Myocyte (in vitro differentiated cells): ENCODE measurements at places on chromosomes 7 and 10.
A peak's percentile ranks its signal among the peaks of the same experiment; 100 is the strongest.

- DNase-seq, result no peak
These were observed 68.1 kb upstream of the SFMBT2 start for GRCh38 chr10:7478727-7479457.

DNA sequence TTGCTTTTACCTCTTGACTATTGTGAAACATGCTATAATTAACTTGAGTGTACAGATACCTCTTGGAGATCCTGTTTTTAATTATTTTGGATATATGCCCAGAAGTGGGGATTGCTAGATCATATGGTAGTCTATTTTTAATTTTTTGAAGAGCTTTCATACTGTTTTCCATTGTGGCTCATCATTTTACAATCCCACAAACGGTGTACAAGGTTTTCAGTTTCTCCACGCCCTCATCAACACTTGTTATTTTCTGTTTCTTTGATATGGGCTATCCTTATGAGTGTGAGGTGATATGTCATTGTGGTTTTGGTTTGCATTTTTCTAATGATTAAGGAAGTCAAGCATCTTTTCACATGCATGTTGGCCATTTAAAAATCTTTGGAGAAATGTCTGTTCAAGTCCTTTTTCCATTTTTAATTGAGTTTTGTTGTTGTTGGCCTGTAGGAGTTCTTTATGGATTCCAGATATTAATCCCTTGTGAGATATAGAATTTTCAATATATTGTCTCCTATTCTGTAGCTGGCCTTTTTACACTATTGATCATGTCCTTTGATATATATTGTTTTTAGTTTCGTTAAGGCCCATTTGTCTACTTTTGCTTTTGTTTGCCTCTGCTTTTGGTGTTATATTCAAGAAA, 7.5 kb downstream of the AGK start:
- peak; percentile 77 for DNase-seq

DNA sequence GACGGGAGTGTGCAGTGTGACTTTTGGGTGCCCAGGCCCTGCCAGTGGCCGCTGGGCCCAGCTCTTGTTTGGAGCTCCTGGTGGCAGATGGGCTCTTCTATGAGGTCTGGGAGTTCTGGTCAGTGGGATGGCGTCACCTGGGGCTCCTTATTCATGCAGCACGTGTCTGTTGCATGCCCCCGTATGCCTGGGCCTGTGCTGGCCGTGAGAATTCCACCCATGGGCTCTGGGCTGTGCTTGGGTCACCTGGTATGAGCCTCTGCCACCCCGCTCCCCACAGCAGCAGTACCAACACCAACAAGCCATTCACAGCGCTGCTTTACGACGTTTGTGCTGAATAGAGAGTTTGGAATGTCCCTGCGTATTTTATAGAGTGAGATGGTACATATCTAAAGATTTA, 27.1 kb downstream of the INPP5A start:
- no peak for DNase-seq

- peak; percentile 90 for DNase-seq
These were observed 2.8 kb upstream of the DEPP1 start for GRCh38 chr10:44981172-44982113.

DNA sequence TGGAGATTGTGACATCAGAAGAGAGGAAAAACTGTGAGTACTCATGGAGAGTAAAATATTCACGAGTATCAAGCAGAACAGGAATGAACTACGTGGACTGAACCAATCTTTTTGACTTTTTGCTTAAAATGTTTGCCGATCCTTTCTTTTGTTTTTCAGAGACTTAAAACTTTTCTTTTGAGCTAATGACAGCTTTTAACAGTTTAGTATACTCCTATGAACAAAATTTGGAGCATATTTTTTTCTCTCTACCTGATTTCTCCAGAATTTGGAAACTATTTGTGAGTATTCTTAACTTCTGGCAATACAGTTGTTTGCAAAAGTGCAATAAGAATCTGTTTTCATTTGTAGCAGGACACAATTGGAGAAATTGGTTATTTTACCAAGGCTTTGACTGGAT, 786.3 kb downstream of the SORCS1 start:
- DNase-seq, result no peak

DNA sequence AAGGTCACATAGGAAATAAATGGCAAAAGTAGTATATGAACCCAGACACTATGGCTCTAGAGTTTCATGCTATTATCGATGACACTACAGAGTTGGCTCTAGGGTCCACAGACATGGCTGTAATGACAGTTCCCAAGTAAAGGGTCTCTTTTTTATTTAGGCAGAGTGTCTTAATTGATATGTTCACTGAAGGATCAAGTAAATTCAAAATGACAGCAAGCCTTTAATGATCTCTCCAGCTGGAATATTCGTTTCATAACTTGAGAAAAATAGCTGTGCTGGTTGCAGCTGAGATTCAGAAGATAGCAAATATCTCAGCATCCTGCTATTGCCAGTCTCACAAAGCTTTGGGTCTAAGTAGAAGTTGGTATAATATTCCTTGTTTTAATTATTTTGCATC, 333.6 kb upstream of the MAGI2 start:
- DNase-seq, result no peak

DNA sequence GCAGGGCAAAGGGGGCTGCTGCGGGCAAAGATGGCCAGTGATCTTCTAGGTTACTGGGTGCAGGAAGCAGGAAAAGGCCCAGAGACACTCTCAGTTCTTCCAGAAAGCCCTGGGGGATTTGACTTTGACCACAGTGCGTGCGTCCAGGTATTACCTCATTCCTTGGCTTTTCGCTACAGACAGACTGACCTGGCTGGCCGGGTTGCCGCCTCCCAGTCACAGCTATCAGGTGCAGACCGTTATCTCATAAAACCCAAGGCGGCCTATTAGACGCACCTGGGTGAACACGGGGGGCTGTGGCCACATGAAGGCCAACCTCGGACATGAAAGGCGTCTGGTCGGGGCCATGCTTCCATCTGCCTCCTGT, 80.3 kb downstream of the FOXL3 start:
- DNase-seq, result no peak

- DNase-seq, result no peak
These were observed 10.9 kb downstream of the PPA1 start for GRCh38 chr10:70222340-70222794.

GRCh38 chr10:131211559-131211958, 100.0 kb downstream of the TCERG1L start:
- DNase-seq, result no peak

- DNase-seq, result peak; percentile 40
These were observed 306.7 kb downstream of the CRPPA start for GRCh38 chr7:16114633-16115032.

DNA sequence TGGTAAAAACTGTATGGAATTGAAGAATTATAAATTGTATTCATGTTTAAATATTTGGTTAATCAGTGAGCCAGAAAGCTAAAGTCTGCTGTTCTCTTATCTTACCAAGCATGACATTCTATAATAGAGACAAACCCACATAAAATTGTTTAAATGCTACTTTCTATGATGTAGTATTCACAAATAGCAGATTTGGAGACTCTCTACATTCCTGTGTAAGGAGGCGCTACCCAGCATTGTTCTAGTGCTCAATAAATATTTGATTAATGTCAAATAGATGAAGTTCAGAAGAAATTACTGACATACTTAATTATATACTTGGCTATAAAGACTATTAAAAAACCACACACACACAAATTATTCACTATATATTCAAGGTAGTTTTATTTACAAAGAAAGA, 49.8 kb downstream of the DOCK4 start:
- DNase-seq, result peak; percentile 46

DNA sequence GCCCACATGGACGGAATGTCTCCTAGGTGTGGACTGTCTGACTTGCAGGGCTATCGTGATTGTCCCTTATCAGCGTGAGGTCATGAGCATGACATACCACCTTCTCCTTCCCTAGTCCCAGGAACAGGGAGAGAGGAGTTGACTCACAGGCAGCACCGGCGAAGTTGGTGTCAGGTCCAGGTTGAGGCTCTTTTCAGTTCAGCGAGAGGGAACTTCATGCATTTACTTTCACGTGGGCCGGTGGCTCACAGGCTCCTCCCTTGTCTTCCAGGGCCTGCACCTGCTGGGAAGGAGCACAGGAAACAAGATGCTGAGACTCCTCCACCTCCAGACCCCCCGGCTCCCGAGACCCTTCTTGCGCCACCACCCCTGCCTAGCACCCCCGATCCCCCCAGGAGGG, 46.1 kb downstream of the PROSER2 start:
- DNase-seq, result no peak

- no peak for DNase-seq
These were observed at the start of gene SP8 for GRCh38 chr7:20786779-20787659. Gene SP8 (minus strand): TSS chr7:20786886. CDS start chr7:20786798, 88 bp downstream.

DNA sequence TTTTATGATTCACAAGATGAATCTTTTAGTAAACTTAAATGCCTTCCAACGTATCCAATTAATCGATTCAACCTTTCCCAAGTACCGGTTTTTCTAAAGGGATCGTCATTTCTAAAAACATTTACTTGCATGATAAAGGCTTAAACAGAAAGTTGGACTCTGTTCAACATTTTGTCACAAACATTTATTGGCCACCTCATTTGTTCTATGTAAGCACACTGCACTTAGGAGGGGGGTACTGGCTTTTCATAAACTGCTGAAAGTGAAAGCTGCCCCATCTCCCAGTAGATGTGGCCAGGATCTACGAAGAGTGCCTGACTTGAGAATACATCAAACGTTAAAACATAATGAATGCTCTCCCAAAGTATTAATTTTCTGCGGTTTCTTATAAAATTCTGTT, 37.3 kb upstream of the LAMB4 start:
- DNase-seq, result no peak

DNA sequence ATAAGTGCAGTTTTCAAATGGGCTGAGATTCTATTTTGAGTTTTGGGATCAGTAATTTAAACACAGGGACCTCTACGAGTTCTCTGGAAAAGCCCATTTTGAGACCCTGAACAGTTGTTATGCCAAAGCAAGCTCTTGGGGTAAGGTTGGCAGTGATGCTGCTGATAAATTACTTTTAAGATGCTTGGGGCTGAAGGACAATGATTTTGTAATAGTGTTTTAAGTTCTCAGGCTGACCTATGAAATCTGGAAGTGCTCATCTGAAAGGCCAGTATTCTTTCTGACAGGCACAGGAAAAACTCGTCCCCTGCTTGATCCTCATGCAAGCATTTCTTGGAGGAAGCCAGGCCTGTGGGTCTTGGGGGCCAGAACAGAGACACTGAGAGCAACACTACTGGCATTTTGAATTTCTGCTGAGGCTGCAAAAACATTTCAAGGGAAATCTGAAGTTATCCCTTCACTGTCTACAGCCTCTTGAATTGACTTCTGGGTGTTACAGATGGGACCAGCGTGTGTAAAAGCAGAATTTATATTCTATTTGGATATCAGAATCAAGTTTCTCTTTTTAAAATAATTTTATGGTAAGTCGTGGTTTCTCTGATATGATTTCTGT, 79.7 kb downstream of the AUTS2 start:
- DNase-seq, result no peak

- DNase-seq, result peak; percentile 78
These were observed 99.4 kb downstream of the RSU1 start for GRCh38 chr10:16717622-16718395.

GRCh38 chr10:88213065-88213605, 349.7 kb downstream of the PTEN start:
- DNase-seq, result no peak

- DNase-seq, result peak; percentile 67
These were observed 257.0 kb upstream of the ZNF32 start for GRCh38 chr10:43905512-43906236.

- no peak for DNase-seq
These were observed 2.6 kb upstream of the ZNF503 start for GRCh38 chr10:75403939-75404814.
